Mucosa of gallbladder (tissue), 1 donor: ENCODE measurements at places on chromosomes 6 and 20. TPM values are rescaled to one million over a fixed set of nuclear protein-coding genes. Genes with fewer than 3 reads are reported as not detected.

DNA sequence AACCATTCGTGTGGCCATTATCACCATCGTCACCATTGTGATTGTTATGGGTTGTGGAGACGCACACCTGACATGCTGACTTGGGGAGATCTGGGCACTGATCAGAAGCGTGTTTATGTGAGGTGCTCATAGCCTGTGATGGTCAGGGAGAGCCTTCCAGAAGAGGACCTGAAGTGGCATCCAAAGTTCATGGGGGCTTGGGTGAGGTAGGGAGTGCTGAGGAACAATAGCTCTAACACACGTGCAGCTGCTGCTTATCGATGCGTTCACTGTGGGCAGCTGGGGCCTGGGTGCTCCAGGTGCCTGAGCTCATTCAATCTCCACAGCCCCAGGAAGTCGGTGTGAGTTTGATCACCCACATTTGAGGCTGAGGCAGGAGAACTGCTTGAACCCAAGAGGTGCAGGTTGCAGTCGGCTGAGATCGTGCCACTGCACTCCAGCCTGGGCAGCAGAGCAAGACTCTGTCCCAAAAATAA is 227.3 kb downstream of the PREX1 start:
- DNase-seq: no peak

- no peak for DNase-seq
Observed at GRCh38 chr6:44642349-44642748, 254.8 kb downstream of the CDC5L start.

- DNase-seq: no peak
Observed at GRCh38 chr6:41939176-41939847, 2.3 kb downstream of the CCND3 start.

DNA sequence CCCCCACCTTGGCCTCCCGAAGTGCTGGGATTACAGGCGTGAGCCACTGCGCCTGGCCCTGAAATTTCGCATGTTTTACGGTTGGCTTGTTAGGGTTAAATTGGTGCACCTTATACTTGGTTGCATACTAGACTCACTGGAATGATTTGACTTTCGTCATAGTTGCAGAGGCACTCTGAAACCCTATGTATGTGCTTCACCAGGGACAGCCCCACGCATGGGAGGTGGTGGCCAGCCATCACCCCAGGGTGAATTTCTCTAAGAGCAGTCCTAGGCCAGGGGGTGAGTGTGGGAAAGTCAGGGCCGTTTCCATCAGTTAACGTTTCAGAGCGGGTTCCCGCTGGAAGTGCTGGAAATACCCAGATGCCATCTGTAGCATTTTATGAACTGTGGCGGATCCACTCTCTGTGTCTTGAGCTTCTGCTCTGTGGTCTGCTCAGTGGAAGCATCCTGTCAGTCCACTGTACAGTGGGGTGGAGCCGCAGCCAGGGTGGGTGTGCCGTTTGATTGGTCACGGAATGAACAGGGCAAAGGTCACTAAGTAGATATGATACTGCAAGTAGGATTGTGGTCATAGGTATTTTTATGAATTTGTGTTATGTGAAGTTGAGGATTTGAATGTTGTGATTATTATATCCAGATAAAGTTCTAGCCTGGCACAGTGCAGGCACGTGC is 13.2 kb downstream of the DNAJC5 start:
- DNase-seq: no peak

DNA sequence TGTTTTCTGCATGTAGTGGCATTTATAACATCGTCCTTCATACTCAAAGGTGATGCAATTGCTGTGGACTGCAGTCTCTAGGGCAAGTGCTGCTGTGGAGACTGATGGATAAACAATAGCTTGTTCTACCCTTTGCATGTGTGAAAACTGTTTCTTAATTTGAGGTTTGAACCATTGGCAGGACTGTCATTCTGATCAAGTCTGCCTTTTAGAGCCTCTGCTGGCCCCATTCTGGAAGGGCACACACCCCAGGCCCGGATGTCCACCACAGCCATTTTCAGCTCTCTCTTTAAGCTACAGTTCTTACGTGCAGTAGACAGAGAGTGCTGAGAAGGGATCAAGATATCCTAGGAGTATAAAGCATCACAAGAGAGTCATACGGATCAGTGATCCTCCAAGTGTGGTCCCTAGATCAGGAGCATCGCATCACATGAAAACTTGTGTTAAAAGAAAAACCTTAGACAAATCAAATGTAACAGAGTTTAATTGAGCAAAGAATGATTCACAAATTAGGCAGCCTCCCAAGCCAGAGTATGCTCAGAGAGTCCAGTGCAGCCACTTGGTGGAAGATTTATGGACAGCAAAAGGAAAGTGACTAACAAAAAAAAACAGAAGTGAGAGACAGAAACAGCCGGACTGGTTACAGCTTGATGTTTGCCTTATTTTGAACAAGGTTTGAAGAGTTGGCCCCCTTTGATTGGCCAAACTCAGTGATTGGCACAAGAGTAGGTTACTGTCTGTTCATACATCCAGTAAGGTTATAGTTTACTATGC is 52.0 kb downstream of the FRK start:
- no peak for DNase-seq

DNA sequence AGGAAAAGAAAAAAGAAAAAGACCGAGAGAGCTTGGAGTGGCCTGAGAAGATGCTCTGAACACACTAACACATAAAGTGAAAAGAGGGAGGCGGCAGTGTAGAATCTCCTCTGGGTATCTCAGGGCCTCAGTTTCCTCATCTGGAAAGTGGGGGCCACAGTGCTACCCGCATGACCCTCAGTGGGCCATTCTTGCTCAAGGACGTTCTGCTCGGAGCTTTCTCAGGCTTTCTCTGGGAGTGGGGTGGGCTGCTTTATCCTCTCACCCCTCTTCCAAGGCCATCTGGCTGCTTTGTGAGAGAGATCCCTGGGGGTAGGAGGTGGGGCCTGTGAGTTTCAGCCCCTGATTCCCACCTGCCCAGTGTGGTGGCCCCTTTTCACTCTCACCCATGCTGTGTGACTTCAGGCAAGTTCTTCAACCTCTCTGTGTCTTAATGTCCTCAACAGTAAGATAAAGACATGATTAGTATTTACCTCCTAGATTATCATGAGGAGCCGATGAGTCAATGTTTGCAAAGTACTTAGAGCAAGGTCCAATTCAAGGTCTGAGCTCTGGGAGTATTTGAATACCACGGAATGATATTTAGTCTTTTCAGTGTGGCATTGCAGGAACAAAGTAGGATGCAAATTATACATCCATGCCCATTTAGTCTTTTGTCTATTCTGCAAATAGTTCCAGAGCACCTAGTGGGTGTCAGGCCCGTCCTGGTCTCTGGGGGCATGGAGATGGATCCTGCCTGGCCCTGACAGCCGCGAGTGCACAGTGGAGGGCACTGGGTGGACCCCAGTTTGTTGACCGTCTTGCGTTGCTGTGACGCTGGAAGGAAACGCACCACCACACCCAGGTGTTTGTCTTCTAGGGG is 34.3 kb downstream of the SRC start:
- DNase-seq: no peak

DNA sequence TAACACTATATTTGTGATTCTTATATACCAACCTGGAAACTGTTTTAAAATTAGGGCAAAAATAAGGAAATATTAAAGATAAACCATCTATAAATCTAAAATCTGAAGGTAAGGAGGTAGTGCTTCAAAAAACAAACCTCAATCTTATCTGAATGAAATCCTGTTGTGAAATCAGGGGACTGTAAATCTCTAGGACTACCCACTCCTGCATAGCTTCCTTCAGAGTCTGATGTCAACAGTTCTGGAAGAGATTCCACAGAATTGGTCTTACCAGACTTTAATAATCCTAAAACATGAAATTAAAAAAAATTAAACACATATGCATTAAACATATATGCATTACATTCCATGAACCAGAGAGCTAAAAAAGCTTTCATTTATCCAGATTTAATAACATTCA is 51.4 kb downstream of the IBTK start:
- no peak for DNase-seq

- DNase-seq: no peak
Observed at GRCh38 chr6:110542311-110543024, 66.1 kb upstream of the SLC22A16 start.

DNA sequence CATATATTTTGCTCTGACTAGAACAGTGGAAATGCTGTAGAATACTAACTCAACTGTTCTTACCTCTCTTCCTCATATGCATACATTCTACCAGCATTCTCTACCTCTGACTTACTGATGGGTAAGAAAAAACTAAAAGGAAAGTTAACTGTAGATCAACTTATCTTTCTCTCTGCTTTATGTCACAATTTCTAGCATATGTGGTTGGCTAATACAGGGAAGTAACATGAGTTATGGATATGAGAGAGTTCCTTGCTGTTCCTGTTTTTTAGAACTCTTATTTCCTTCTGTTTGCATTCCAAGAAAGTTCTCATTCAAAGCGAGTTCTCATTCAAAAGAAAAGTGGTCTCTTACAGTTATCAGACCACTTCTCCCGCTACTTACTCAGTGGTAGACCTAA is 226.8 kb upstream of the SGK1 start:
- DNase-seq: no peak

The TREM1 gene
- 1.3 TPM for total RNA-seq
